ENCODE measurements at places on chromosomes 4 and X.

DNA sequence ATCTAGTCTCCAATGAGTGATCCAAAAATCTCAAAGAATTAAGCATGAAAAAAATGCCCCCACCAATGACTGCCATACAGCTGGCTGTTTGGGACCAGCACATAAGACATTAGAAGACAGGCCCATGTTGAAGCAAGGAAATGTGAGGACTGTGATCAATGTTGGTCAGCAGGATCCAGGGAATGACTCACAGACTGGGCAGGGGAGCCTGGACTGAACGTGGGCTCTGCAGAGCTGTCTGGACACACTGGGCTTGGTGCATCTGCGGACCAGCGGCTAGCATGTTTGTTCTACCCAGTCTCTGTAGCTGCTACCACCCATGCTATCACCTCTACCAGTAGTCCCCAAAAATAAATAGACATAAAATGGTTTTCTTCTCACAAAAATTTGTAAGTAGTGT is 108.6 kb downstream of the PALLD start:
- no peak for DNase-seq

- no peak for DNase-seq
These were observed 66.4 kb downstream of the STAP1 start for GRCh38 chr4:67624939-67625338.

DNA sequence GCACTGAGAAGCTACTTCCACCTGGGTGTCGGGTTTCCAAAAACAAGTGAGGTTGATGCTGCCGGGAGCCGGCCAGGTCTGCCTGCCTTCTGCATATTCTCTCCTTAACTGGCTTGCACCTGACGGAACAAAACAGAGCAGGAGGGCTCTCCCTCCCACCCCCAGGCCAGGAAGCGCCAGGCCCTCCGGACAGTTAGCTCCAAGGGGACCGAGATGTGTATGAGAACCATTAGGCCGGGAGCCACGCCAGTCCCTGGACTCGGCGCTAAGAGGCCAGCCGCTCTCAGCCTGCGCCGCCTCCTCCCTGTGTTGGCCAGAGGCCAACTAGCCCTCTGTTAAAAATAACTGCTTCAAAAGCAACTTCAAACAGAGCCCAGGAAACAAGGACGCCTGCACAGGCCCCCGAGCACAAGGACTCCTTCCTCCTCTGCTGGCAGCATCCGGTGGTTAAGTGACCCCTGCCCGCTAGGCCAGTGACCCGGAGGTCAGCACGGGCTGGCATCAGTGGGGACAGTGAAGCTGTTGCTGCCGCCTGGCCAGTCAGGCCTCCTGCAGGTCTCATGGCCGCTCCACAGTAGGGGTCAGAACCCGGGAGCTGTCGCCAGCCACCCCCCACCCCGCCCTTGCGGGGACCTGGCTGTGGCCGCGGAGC is 107.9 kb downstream of the ABLIM2 start:
- DNase-seq, result no peak

DNA sequence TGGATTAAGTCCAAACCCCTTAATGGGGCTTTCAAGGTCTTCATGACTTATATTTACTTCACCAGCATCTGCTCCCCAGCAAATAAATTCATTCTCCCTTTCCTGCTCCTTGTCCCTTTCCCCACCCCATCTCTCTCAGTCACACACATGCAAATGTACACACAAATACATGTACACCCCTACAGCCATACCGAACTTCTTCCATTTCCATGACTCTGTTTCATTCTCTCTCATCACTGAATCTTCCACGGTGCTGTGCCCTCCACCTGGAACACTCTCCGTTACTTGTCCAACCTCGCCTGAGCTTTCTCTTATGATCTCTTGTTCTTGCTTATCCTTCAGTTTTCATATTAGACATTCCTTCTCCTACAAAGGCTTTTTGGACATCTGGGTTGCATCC is 22.0 kb upstream of the RPA4 start:
- no peak for DNase-seq

DNA sequence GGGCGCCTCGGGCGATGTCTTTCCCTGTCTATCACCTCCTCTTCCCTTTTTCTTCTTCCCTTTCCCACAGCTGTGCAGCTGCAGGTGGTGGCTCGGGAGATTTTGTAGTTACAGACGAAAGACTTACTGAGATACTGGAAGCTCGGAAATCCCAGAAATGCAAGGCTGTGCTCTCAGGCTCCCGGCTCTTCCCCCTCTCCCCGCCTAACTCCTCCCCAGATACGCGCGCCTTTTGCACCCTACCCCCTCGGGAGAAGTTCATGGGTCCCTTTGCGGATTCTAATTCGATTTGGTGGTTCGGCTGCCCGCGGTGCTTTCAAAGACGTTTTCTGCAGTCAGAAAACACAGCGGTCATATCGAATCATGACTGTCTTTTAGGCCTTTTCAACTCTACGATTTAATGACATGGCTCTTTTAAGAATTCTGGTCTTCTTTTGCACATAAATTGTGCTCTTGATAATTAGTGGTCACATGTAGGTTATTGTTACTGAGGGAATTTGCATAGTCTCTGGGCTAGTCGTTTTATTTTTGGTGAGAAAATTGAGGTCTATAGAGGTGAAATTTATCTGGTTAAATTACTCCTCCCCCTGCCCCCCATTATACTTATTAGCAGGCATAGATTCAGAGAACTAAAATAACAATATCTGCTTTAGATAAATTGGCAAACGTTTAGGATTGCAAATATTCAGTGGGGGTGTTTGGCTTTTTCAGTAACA is 1.6 kb downstream of the SEPTIN11 start:
- no peak for DNase-seq

DNA sequence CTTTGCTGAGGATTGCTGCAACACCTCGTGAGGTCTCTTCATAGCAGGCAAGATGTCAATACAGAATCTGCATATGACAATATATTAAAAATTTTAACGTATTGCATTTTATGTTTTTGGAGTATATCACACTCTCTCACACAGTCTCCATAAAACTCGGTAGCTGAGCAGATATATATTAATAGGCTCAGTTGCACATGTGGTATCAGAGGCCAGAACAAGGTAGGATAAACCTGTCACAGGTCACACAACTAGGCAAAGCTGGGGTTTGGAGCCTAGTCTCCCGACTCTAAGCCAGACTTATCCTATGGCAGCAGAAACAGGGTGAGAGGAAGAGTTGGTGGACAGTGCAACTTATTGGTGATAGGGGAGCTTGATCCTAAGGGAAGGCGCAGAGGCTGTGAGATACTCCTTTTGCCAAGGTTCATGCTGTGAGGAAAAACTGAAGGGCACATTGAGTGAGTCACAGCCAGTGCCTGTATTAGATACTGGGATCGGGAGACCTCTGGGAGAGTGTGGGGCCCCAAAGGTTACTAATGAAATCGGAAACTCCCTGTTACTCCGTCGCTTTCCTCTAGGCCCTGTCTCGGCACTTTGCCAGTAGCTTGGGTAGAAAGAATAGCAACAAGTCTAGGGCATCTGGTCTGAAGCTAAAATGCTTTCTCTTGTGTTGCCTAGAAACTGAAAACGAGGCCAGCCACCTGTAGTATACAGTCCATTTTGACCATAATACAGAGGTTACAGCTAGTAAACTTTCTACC is 195.7 kb downstream of the ARHGAP10 start:
- no peak for DNase-seq

DNA sequence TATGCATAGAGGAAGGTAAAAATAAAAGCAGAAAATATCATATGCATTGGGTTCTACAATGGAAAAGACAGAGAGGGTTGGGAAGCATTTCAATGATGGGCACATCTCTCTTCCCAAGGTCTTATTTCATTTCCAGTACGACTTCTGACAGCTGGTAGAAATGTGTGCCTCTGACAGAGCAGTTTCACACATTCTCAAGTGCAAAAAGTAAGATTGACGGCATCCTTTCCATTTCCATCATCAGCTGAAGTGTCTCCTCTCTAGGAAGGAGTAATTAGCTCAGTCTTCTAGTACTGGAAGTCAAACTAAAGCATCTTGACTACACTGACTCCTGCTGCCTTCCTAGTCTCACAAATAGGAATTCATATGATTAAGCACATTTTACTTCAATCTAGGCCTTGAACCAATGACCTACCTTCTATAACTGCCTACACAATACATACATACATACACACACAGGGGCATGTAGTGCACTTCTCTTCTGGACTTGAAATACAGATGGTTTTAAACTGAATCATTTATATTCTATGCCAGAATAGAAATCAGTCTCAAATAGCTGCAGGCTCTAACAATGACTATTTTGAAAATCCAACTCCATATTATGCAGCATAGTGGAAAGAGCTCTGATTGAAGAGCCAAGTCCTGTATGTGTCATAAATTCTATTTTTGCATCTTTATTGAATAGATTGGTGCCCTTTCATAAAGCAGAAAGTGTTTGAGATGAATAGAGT is 473.4 kb downstream of the INPP4B start:
- DNase-seq, result no peak

- no peak for DNase-seq
These were observed 46.7 kb downstream of the FGF16 start for GRCh38 chrX:77493677-77494553.

GRCh38 chrX:40107291-40108161 is 9.8 kb upstream of the BCOR start:
- DNase-seq, result no peak

DNA sequence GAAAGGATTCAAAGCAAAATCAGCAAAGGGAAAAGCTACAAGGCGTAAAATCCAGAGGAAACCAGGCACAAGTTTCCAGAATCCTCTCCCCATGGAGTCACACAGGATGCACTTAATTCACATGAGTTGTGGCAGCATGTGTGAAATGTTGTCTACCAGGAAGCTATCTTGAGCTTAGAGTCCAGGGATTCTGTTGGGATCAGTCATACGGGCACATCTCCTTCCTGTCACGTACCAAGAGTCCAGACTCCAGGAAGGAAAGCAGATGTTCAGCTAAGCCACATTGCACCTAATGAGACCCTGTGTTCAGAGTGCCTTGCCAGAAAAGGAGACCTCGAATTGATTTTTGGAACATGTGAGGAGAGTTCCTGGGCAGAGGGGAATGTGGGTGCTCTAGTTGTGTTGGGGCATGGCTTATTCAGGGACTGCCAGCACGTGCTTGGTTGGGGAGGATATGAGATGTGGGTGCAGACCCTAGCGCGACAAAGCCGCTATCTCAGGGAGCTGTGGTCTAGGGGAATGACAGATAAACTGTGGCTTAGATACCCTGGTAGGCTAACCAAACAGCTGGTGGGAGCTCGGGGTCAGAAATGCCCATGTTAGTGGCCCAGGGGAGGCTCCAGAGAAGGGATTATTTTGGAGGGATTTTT is 70.0 kb downstream of the EVC start:
- DNase-seq, result no peak

GRCh38 chrX:21487832-21488231 is 113.6 kb downstream of the CNKSR2 start:
- no peak for DNase-seq

DNA sequence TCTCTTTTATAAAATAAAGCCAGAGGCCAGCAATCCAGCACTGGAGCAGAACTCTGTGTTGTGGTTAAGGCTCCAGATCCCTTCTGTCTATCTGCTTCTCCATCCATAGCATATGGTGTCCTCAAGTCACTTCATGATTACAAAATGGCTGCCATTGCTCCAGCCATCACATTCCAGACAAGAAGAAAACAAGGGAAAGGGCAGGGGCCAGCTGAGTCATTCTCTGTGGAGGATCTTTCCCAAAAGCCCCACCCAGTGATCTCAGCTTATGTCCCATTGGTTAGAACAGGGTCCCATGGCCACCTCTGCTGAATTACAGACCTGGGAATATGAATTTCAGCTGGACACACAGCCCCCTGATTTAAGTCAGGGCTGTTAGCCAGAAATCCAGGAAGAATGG is 34.1 kb upstream of the MAN2B2 start:
- DNase-seq, result no peak

DNA sequence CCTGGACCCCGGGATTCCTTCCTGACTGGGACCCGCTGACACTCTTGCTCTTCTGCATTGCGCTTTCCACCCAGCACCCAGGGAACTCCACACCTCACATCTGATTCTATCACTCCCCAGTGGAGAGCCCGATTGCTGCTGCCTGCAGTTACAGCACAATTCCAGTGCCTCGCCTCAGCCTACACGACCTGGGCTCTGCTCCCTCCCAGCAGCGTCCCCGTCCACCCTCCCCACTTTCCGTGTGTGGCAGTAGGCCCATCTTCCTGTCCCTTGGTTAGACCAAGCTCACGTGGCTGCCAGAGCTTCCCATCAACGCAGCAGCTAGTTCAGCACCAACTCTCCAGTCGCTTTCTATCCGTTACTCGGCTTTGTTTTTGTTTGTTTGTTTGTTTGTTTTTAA is 66.6 kb upstream of the SORBS2 start:
- DNase-seq, result no peak

DNA sequence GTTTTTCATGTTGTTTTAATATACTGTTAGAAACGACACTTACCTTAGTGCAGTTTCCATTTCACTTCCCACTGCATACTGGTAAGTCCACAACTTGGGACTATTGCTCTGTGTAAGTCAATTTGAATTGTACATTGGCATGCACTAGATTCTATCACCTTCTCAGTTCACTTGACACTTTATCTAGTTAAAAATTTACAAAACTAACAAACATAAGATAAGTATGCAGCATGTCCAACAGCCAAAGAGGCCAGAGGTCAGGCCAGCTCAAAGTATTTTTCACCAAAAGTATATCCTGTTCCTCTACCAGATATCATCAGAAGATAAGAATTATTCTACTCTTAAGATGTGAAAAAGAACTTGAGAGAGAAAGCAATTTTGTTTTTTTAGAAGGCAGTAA is 75.9 kb downstream of the QRFPR start:
- DNase-seq, result no peak

DNA sequence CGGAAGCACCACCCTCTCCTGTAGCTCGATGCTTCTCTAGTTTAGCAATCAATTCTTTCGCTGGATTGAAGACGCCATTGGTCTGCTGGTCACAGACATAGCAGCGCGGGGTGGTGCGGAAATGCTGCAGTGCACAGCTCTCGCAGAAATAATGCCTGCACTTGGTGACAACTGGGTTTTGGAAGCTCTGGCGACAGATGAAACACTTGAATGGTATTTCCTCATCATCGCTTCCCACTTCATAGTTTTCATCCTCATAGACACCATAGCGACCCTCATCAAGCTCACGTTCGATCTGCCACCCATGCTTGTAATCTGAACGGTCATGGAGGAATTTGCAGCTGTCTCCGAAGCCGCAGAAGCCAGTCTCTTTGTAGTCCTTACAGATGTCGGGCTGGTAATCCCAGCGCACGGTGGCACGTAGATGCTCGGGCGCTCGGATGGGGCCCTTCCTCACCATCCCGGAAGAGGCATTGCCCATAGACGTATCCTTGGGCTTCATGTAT is 854 bp downstream of the RNF113A start:
- DNase-seq, result no peak

GRCh38 chr4:67700116-67700737 is 728 bp downstream of the UBA6 start:
- no peak for DNase-seq

DNA sequence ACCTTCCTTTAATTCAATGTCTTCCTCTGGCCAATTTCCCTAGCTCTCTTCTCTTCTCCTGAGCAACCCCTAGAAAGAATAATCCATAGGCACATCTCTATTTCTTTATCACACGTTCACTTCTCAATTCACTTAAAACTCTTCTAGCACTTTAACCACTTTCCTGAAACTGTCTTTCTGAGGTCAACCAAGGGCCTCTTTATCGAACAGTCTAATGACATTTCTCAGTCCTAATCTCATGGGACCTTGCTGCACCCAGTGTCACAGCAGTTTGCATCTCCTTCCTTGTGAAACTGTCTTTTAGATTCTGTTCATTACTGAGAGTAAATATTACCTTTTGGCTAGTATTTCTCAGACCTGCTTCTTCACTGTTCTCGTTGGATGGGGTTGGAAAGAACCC is 285.3 kb upstream of the RASGEF1B start:
- DNase-seq, result no peak

- no peak for DNase-seq
These were observed 435.3 kb downstream of the ZIC3 start for GRCh38 chrX:138001226-138001625.
